ENCODE measurements at places on chromosomes 4 and X. TPM values are rescaled to one million over a fixed set of nuclear protein-coding genes. Genes with fewer than 3 reads are reported as not detected.

GRCh38 chr4:107791902-107792301 is 32.8 kb upstream of the SGMS2 start:
- no peak for DNase-seq

- DNase-seq: no peak
These were observed 521.1 kb downstream of the FSTL5 start for GRCh38 chr4:161642708-161643107.

DNA sequence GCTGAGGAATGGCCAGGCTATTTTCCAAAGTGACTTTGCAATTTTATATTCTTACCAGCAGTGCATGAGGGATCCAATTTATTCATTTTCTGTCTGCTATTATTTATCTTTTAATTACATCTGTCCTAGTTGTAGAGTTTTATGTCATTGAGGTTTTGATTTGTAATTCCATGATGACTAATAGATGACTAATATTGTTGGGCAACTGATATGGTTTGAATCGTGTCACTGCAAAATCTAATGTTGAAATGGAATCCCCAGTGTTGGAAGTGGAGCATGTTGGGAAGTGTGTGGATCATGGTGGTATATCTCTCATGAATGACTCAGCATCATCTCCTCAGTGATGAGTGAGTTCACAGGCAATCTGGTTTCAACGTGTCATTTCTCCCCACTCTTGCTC is 201.5 kb downstream of the TBX22 start:
- DNase-seq: no peak

The ARX gene
- not detected for total RNA-seq

GRCh38 chr4:95248720-95249425 is 299.9 kb downstream of the UNC5C start:
- no peak for DNase-seq

DNA sequence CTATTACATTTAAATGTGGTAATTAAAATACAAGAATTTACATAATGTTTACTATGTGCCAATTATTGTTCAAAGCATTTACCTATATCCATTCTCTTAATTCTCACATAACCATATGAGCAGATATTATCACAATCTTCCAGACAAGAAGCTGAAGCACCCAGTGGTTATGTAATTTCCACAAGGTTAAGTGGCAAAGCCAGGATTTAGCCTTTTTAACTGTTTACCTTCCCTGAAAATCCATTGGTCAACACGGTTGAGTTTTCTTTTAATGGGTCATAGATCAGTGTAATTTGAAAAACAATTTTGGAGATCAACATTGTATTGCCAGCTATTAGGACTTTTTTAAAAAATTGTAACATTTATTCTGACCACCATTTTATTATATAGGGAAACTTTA is 11.4 kb downstream of the HSPA4L start:
- DNase-seq: no peak

GRCh38 chr4:54320826-54321685 is 92.0 kb downstream of the PDGFRA start:
- no peak for DNase-seq

GRCh38 chr4:168857546-168858314 is 152.3 kb downstream of the CBR4 start:
- DNase-seq: no peak

DNA sequence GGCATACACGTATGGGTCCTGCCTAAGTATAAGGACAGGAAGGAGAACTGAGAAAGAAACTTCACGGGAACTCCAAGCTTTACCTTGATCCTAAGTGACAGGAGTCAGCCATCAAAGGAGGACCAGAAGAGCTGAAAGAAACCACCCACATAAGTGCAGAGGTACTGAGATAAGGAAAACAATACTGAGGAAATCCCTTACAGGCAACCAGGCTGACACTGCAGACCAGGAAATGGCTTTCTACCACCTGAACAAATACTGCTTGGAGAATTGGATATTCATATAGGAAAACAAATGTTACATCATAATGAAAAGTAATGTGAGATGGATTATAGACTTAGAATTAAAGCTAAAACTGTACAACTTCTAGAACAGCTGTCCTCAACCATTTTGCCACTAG is 127.0 kb downstream of the IL15 start:
- DNase-seq: no peak

All from activated CD8-positive, alpha-beta T cell treated with anti-CD3 and anti-CD28 coated beads, Interleukin-2, amount 10 ng/mL, durations not matched to agents 7 days and 5 days (primary cell).